ENCODE measurements at places on chromosomes 2 and 18. TPM values are rescaled to one million over a fixed set of nuclear protein-coding genes. Genes with fewer than 3 reads are reported as not detected.

The SERPINB4 gene
- not detected for total RNA-seq

The GALNT5 gene
- 0.03 TPM for total RNA-seq

The MOGAT1 gene
- not detected for total RNA-seq

The PTPRM gene
- total RNA-seq = 13.0 TPM
